ENCODE measurements at places on chromosomes 16 and 17. TPM values are rescaled to one million over a fixed set of nuclear protein-coding genes. Genes with fewer than 3 reads are reported as not detected.

GRCh38 chr17:62566996-62567578 lies 60.4 kb upstream of the MRC2 start:
- no peak for DNase-seq

DNA sequence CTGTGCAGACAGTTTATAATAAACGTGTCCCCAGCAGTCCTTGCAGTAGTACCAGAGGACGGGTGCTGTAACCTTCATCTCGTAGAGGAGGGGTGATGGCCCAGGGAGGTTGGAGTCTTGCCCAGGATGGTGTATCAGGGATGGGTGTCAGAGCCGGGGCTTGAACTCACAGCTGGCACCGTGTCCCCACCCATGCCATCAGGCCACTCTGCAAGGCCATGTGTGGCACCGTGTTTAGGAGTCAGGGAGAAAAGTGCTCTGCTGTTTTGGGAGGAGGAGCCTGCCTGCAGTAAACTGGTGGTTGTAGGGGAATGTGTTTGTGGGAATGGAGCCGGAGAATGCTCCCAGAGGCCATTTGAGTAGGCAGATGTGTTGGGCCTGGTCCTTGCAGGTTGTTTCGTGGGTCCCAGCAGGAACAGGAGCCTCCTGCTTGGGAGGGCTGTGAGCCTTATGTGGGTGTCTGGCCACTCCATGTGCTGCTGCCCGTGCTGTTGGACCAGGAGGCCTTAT lies 1.7 kb downstream of the ADORA2B start:
- DNase-seq: no peak

The HOXB4 gene
- total RNA-seq: 8.3 TPM

The CIBAR2 gene
- total RNA-seq: not detected

The ZMYND15 gene
- 0.42 TPM for total RNA-seq
